Activated CD8-positive, alpha-beta memory T cell treated with anti-CD3 and anti-CD28 coated beads, Interleukin-2, amount 10 ng/mL, durations not matched to agents 7 days and 5 days (primary cell): ENCODE measurements at places on chromosomes 12 and 14.

DNA sequence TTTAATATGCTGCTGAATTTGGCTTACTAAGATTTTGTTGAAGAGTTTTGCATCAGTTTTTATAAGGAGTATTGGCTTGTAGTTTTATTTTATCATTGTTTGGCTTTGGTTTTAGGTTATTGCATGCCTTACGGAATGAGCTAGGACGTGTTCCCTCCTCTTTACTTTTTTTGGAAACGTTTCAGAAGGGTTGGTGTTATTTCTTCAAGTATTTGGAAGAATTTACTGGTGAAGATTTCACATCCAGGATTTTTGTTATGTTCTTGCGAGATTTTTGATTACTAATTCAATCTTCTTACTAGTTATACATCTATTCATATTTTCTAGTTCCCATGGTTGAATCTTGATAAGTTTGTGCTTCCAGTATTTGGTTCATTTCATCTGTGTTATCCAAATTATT lies 823.2 kb downstream of the SLC6A15 start:
- no peak for DNase-seq

DNA sequence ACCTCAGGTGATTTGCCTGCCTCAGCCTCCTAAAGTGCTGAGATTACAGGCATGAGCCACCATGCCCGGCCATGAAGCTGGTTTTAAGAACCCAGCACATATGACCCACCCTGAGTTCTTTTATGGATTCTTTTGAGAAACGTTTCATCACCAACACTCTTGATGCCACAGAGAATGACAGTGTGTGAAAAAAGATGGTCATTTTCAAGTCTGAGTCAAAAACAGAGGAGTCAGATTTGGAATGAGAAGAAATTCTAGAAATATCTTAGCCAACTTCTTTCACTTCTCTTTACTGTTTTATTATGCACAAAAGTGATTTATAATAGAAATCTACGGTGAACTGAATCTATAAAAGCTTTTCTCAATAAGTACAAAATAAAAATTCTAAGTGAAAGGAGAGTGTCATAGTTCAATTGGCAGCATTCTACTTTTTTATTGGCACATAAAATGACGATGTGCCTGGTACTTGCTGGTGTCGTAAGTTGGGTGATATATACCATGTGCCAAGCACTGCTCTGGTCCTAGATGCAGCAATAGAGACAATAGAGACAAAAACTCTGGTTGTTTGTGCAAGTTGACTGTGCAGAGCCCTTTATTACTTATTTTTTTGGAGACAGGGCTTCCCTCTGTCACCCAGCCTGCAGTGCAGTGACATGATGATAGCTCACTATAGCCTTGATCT lies 33.9 kb downstream of the CCDC177 start:
- no peak for DNase-seq

DNA sequence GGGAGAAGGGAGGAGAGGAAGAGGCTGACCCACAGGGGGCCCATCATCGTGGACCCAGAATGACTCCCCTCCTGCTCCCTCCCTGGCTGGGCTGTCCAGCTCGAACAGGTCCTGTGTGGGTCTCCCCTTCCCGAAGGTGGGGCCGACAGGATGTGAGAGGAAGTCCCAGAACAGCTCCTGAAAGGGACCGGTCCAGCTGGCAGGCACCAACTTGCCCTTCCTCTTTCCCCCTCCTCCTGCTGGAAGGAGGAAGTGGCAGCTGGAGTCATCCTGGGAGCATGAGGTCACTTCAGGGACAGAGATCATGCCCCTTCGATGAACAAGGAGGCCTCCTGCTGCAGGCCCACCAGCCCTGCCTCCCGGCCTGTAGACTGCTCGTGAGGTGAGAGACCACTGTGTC lies 35.0 kb upstream of the BEGAIN start:
- no peak for DNase-seq

DNA sequence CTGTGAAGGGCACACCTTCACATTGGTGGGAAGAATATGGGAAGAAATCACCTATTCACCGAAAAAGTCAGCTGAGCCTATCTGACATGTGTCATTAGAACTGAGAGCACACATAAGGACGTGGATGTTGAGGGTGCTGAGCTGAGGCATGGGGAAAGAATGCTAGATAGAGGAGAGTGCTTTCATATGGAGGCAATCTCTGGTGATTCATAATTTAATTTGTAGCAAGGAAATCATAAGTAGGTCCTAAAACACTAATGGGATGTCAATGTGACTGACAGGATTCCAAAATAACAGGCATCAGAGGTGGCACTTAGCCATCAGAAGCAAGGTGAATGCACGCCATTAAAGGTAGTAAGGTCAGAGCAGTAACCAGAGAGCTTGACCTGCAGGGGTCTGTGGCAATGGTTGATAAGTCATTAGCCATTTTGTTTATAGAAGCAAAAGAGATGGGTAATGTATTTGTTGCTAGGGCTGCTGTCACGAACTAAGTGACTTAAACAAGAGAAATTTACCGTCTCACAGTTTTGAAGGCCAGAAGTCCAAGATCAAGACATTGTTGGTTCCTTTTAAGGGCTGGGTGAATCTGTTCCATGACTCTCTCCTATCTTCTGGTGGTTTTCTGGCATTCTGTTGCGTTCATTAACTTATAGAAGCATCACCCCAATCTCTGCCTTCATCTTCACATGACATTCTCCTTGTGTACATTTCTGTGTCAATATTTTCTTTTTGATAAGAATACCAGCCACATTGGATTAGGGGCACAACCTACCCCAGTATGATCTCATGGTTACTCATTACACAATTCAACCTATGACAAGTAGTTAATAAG lies 69.3 kb downstream of the ANKS1B start:
- DNase-seq, result no peak

GRCh38 chr14:89317051-89317691 lies 99.9 kb downstream of the FOXN3 start:
- no peak for DNase-seq

- DNase-seq, result no peak
Measured at GRCh38 chr12:84816916-84817695, 95.5 kb downstream of the SLC6A15 start.

DNA sequence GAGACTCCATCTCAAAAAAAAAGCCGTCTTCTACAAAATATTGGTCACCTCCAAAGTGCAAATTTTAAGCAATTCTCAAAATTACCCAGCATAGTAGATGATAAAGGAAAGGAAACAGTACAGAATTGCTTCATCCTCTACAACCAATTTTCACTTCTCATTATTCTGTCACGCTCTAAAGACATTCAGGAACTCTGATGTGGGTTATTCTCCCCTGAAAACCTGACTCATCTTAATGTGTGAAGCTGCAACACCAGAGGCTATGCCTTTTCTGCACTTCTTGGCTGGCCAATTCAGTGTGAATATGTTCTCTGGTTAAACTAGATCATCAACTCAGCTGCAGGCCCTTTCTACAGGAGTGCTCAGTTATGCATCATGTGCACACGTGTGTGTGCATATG lies 11.0 kb downstream of the PTGER2 start:
- peak; percentile 71 for DNase-seq

DNA sequence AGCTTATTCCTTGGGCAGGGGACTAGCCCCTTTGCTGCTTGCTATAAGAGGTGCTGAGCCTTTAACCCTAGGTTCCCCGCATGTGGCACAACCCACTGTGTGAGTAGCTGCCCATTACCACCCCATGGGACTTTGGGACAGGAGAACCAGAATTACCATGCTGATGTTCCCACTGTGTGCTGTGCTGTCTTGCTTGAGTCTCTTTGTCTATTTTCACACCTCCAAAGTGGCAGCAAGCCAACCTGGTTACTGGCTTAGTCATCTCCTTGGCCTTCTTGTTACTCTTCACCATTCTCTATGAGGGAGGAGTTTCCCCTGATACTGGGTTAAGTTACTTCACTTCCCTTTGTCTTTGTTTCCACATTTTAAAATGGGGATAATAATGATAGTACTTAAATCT lies 73.4 kb upstream of the ETV6 start:
- DNase-seq, result peak; percentile 47

- DNase-seq, result no peak
Measured at GRCh38 chr12:66903782-66904396, 225.0 kb upstream of the GRIP1 start.

DNA sequence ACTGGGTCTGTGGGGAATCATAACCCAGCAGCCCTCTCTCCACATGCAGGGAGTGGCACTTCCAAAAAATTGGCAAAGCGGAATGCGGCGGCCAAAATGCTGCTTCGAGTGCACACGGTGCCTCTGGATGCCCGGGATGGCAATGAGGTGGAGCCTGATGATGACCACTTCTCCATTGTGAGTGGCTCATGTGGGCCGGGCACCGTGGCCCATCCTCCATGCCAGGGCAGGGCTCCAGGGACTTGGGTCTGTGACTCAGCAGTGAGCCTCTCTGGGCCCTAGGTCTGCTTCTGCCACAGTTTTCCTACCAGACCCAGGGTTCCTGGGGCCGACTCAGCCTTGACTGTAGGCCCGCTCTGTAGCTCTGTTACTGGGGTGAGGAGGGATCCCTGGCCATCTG lies 2.2 kb downstream of the NPFF start:
- no peak for DNase-seq

DNA sequence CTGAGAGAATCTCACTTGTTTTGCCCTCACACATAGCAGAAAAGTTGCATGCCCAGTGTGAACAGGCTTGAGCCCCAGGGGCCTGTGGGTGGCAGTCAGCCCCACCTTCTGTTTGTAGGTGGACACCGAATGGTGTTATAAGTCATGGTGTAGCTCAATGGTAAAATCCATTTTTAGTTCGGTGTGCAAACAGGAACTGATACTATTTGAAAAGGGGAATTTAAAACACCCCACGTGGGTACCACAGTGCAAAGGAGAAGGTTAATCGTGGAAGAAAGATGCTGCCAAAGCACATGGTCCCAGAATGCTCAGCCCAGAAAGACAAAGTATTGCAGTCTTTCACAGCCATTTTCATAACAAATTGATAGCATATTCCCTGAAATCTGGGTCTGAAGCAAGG lies 71.8 kb upstream of the GZMB start:
- DNase-seq, result no peak

DNA sequence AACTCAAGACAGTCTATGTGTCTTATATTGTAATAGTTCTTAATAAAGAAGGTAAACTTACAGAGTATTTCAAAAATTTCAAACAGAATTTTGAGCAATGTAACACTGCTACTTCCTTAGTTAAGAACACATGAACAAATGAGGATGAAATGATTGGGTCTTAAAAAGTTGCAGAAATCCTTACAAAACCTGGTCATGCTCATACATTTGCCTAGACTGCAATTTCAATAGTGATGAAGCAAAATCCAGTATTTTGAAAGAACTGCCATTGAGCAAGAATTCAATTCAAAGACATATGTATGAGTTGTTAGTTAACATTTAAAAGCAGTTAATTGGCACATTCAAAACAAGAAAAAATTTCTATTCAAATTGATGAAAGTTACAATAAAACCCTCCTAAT lies 17.8 kb upstream of the HIF1A start:
- DNase-seq, result no peak

DNA sequence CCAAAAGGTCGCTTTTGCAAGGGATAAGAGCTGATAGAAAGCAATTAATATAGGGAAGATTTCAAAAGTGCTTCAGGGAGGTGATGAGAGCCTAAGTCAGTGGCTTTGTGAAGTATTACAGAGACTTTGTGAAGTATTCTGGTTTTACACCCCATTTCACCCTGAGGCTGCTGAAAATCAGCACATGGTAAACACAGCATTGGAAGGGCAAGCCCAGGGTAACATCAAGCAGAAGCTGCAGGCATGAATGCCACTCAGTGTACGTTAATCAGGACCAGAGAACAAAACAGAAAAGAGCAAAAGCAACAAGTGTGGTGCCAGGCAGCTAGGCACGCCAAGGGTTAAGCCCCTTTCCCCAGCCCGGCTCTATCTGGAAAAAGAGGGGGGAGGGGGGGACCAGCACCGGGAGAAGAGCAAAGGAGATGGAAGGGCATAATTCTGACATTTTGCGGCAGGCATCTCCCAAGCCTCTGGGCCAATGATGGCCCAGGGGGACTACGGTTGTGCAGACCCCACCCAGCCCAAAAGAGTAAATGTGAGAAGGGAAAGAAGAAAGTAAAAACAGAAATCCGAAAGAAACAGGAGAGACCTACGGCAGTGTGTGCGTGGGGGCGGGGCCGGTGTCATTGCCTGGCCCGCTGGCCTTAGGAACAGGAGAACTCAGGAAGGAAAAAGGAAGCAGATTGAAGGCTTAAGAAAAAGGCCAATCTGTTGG lies 58.9 kb downstream of the DHRS2 start:
- no peak for DNase-seq

DNA sequence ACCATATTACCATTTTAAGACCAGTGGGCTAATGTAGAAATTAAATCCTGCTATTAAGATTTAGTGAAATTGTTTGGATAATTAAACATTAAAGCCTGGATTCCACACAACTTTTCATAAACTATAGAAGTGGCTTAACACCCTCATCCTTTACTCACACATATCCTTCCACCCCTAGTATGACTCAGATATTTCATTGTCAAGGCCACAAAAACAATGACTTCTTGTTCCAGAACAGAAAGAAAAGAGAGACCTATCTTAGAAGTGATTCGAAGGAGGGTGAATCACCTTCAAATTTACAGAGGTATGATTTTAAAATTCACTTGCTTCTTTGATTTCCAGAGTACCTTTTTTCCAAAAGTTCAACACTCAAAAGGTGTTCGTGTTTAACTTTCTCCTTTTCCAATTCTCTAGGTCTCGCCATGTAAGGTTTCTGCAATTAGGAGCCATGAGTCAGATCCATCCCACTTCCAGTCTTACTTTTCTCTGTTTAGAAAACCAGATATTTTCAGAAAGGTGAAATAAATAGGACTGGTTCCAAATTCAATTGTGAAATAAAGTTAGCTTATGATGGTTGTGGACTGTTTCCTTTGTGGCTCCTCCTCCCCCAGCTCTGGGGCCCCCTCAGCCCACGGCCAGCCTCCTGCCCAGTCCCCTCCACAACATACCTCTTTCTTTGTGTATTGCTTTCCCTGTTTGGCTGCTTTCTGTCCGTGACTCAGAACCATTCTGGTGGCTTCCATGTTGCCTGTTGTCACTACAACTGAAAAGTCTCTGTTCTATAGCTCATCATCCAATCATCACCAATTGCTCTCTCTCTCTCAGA lies 24.6 kb upstream of the MGP start:
- no peak for DNase-seq

GRCh38 chr12:108772247-108772646 lies 40.9 kb upstream of the CORO1C start:
- no peak for DNase-seq

- DNase-seq, result no peak
Measured at GRCh38 chr12:120822832-120823503, 81.2 kb downstream of the SPPL3 start.

- no peak for DNase-seq
Measured at GRCh38 chr12:102685172-102685571, 204.8 kb upstream of the IGF1 start.

- DNase-seq, result no peak
Measured at GRCh38 chr12:19507823-19508222, 68.5 kb downstream of the AEBP2 start.

- DNase-seq, result no peak
Measured at GRCh38 chr12:128911861-128912260, 58.6 kb downstream of the GLT1D1 start.
